ENCODE measurements at places on chromosomes 7 and 10. TPM values are rescaled to one million over a fixed set of nuclear protein-coding genes. Genes with fewer than 3 reads are reported as not detected.

The ACHE gene
- 21.5 TPM for total RNA-seq

The GDF2 gene
- 0.17 TPM for total RNA-seq

The AKR1C4 gene
- total RNA-seq: not detected

The CDC123 gene
- 68.2 TPM for total RNA-seq

The IDI2 gene
- total RNA-seq: 0.29 TPM

The PLXNA4 gene
- 18.4 TPM for total RNA-seq

The FAM13C gene
- 6.8 TPM for total RNA-seq

The SFTPD gene
- total RNA-seq: 1.6 TPM

The GPR26 gene
- not detected for total RNA-seq

The GPR158 gene
- not detected for total RNA-seq

The DYDC2 gene
- not detected for total RNA-seq

The AKR1C3 gene
- 60.8 TPM for total RNA-seq

The FBXO24 gene
- not detected for total RNA-seq

The CYP2C19 gene
- total RNA-seq: not detected

The FGL2 gene
- total RNA-seq: 29.4 TPM

The RTKN2 gene
- 0.17 TPM for total RNA-seq

The FAM237B gene
- total RNA-seq: not detected

The CPA1 gene
- not detected for total RNA-seq

The GBX1 gene
- 1.0 TPM for total RNA-seq

The ADAM12 gene
- total RNA-seq: 1.4 TPM

The TMEM236 gene
- total RNA-seq: 1.0 TPM

The SEMA3D gene
- 2.4 TPM for total RNA-seq

The CH25H gene
- total RNA-seq: 0.24 TPM

The NANOS1 gene
- 7.0 TPM for total RNA-seq

The LANCL2 gene
- total RNA-seq: 7.5 TPM

The ECHDC3 gene
- total RNA-seq: 70.1 TPM

The BTBD16 gene
- total RNA-seq: not detected

The UBE2D1 gene
- 35.4 TPM for total RNA-seq

The ADCYAP1R1 gene
- total RNA-seq: 3.4 TPM

The CTAGE6 gene
- total RNA-seq: not detected

The PRR15 gene
- 0.53 TPM for total RNA-seq

The SCART1 gene
- 0.56 TPM for total RNA-seq

The UCMA gene
- not detected for total RNA-seq

The EFCAB10 gene
- total RNA-seq: not detected

The SUGCT gene
- total RNA-seq: 6.5 TPM

The NKX2-3 gene
- total RNA-seq: not detected

The CCL24 gene
- not detected for total RNA-seq

The ELFN1 gene
- total RNA-seq: 12.4 TPM

The KLF14 gene
- 0.15 TPM for total RNA-seq

The ALOX5 gene
- 10.0 TPM for total RNA-seq

The TRPV5 gene
- not detected for total RNA-seq

The GHRHR gene
- total RNA-seq: not detected

The SPDYE11 gene
- not detected for total RNA-seq

The LRGUK gene
- 0.06 TPM for total RNA-seq

The AOC1 gene
- not detected for total RNA-seq

The DNAH11 gene
- total RNA-seq: 4.1 TPM

The VSTM4 gene
- 22.8 TPM for total RNA-seq

Measured in right cardiac atrium (tissue), 5 donors.